ENCODE measurements at places on chromosomes 4 and X.

- DNase-seq: no peak
Measured at GRCh38 chrX:22462959-22463358, 190.2 kb downstream of the CBLL2 start.

- no peak for DNase-seq
Measured at GRCh38 chr4:150491132-150492049, 90.6 kb upstream of the MAB21L2 start.

GRCh38 chr4:182385897-182386296, 142.7 kb downstream of the TENM3 start:
- DNase-seq: no peak

DNA sequence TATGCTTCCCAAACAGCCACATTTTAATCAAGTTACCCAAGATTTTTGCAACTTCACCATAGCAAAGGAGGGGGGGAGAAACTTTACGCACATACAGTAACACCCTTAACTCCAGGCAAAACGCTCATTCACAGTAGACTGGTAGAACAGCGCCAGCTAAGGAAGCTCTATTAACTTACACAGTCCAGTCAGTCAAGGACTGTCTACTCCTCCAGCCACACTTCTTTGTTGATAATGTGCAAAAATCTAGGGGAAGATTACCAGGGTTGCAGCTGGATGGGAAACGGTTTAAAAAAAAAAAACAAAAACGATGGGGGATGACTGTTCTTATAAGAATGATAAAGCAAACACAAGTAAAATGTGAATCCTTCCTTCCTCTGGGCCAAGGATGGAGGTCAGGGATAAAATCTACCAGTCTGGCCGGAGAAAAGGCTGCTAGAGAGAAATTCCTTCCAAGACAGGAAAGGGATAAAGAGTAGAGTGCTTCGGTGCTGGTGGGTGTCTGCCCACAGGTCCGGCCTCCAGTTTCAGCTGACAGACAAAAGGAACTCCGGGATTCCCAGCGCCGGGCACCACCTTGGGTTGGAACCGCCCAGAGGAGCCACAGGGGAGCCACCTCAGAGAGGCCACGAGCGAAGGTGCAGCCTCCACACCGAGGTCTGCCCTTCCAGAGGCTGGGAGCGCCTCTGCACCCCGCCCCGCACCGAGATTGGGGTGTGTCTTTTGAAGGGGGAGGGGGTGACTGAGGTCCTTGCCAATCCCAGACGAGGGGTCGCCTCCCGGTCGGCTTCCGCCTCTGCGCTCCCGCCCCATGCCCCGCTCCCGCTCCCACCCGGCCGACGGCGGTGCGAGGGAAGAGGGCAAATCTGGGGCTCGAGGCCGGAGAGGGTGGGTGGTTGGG, 811 bp downstream of the ANKRD50 start:
- DNase-seq: peak; percentile 1

DNA sequence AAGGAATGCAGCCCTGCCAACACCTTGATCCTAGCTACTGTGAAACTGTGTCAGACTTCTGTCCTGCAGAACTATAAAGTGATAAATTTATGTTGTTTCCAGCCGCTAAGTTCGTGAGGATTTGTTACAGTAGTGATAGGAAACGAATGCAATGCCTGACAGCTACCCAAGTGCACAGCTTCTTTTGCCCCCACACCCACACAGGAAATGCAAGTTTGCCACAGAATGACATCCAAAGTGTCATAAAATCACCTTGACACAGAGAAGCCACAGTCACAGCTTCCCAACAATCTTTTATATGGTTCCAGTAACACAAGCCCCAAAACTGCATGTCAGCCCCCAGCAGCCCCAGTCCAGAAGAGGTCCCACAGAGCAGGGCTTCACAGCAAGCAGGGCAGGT, 216.9 kb upstream of the S100G start:
- no peak for DNase-seq

DNA sequence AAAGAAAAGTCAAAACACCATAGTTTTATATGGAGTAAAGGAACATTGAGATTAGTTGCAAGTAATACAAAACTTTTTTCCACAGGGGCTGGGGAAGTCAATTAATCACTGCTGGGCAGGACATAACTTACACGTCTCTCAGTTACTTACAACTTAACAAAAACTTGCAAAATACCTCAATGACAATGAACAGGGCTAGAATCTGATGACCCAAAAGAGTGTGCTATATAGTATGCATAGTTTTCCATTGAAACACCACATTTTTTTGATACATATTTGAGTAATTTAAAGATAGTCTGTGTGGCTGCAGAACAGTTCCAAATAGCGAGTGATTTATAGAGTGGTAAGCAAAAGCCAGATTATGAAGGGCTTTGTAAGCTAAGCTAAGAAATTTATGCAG, 172.3 kb upstream of the TRPC5 start:
- DNase-seq: no peak

- DNase-seq: no peak
Measured at GRCh38 chr4:117893207-117893606, 141.1 kb upstream of the NDST3 start.

GRCh38 chr4:112994732-112995464, 54.6 kb upstream of the ANK2 start:
- DNase-seq: no peak

GRCh38 chrX:108527724-108528123, 88.1 kb downstream of the COL4A5 start:
- no peak for DNase-seq

DNA sequence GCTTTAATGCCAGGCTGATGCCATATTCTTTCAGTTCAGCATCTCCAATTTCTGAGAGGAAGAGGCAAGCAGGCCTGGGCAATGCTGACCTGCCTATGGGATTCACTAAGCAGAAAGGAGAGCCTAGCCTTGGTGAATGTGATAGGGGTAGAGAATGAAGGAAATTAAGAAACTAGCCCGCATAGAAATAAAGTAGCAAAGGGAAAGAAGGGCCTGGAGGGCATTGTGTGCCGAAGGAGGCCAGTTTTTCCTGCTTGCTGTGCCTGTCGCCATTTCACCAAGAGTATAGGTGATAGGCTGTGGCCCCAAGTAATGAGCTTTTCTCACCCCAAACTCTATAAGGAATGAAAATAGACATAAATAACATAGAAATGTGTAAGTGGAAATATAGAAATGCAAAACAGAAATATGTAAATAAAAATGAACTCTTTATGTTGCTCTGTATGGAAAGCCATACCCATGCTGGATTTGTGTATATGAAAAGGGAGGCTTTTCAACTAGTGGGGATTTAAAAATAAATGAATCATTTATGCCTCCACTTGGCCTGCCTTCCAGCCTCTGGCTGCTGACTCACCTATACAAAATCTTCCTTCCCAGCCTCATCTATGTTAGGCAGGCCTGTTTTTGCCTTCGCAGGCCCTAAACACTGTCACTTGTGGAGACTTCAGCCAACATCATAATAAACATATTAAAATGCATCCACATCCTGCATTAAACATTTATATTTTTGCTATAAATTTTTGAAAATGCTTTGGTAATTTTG, 5.1 kb upstream of the OCRL start:
- no peak for DNase-seq

DNA sequence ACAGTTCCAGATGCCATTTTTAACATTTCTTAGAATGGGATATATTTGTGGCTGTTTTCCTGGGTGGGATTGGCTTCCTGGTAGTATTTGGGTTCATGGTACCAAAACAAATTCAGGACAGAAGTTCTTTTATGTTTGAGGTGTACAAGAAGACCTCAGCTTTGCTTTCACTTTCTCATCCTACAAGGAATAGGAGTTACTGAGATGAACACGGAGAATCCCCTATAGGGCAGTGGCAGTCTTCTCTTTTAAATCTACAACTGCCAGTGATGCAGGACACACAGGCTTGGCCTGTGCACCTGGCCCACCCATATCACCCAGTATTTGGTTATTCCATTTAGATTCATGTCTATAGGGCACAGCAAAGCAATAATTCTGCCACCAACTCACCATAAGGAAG, 35.2 kb downstream of the SLC10A7 start:
- no peak for DNase-seq

DNA sequence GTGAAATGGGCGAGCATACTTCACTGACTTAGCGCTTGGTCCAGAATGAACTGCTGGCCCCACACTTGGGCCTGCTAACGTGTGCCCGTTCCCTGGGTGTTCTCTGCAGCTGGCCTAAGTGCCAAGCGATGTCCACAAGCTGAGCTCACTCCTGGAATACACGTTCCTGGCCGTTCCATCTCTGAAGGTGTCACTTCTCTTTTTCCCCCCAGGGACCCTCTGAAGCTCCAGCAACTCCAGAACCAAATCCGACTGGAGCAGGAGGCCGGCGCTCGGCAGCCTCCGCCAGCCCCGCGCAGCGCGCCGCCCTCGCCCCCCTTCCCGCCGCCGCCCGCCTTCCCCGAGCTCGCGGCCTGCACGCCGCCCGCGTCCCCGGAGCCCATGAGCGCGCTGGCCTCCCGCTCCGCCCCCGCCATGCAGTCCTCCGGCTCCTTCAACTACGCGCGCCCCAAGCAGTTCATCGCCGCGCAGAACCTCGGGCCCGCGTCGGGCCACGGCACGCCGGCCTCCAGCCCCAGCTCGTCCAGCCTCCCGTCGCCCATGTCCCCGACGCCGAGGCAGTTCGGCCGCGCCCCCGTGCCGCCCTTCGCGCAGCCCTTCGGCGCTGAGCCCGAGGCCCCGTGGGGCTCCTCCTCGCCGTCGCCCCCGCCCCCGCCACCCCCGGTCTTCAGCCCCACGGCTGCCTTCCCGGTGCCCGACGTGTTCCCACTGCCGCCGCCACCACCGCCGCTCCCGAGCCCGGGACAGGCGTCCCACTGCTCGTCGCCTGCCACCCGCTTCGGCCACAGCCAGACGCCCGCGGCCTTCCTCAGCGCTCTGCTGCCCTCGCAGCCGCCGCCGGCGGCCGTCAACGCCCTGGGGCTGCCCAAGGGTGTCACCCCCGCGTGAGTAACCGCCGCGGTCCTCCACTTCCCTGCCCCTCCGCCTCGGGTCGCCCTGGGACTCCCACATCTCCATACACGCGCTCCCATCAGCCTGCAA, 132.3 kb downstream of the CBR4 start:
- DNase-seq: no peak

GRCh38 chrX:32995427-32995826, 215.9 kb downstream of the DMD start:
- no peak for DNase-seq

DNA sequence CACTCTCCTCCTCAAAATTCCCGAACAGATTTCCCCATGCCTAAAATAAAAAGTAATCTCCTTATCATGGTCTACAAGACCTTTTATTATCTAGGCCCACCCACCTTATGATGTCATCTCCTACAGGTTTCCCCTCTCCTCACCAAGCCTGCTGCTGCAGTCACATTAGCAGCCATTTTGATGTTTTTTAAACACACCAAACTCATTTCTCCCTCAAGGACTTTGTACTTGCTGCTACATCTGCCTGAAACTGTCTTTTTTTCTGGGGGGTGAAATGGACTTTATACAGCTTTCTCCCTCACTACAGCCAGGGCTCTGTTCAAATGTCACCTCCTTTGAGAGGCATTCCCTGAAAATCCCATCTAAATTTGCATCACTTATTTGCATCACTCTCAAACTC, 90.2 kb upstream of the TAB3 start:
- no peak for DNase-seq

DNA sequence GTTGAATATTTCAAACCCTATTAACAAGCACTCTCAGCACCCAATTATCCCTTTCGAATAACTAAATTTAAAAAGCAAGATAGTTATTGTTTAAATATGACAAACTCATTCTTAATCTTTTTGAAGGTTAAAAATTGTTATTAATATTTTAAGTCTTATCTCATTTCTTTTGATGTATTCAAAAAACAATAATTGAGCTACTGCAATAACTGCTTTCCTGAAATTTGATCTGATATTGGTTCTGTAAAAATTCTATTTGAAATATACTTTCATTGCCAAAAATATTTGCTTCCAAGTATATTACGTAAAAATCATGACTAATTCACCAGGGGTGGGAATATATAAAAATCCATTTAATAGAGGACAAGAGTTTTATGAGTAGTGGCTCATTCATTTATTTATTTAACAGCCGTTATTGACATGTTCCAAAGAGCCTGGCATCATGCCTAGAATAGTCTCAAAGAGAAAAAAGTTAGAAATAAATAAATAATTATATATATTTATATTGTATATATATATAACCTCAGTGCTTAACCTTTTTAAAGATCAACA, 34.4 kb downstream of the GLRA3 start:
- DNase-seq: no peak

- no peak for DNase-seq
Measured at GRCh38 chr4:8238515-8239053, 31.0 kb upstream of the HTRA3 start.

DNA sequence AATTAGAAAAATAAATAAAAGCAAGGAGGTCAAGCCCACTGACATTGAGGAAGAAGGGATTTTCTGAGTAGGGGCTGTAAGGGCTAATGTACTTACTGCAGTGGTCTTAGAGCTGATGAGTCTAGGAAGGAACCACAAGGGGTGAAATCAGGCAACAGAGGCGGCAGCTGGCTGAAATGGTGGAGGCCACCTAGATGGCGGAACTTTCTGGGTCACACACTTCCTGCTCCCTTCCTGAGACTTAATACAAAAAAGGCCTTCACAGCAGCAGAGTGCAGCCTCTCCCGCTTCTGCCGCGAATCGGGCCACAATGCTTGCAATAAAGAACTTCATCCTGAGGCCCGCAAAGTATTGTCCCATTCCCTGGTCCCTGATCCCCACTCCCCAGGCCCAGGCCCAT, 15.4 kb downstream of the SNX12 start:
- DNase-seq: no peak

GRCh38 chrX:45714866-45715265, 514.2 kb upstream of the DIPK2B start:
- DNase-seq: no peak

GRCh38 chr4:125482822-125483221, 168.1 kb downstream of the FAT4 start:
- DNase-seq: no peak

GRCh38 chr4:138772366-138772765, 243.2 kb upstream of the NOCT start:
- DNase-seq: no peak

DNA sequence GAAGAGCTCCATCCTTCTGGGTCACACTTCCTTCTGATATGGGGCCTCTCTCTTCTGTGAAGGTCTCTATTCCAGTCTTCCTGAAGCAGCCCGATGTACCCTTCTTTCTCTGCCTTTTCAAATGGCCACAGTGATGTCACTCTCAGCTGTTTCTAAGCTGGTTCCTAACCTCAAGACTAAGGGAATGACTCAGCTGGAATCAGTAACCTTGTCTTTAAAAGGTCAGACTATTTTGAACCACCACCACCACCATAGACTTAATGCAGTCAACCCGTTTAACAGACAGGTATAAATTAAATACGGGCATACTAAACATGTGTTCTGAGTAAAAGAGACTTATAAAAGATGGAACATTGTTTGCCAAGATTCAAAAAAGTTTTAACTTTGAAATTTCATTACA, 121.0 kb downstream of the PPA2 start:
- no peak for DNase-seq

DNA sequence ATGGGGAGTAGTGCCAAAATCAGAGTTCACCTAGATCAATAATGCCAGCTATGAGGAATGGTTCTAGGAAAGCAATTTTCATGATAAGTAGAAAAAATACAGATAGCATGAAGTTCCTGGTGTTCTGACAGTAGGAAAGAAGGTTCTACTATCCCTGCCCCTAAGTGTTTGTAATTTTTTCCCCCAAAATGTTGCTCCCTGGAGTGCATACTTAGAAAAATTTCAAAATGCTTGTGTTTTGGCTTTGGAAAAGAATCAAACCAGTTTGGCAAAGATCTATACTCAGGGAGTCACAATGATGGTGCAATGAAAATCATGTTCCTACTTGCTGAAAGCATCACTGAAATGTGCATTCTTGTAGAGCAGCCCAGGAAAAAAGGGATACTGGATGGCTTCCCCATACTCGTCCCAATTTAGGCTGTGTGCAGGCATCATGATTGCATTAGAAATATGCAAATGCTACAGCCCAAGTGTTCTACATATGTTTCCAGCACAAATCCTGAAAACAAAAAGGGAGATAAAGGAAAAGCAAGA, 74.7 kb downstream of the LPAR4 start:
- DNase-seq: no peak

Measured in stimulated activated CD4-positive, alpha-beta T cell treated with anti-CD3 and anti-CD28 coated beads, TNF-alpha, amount 100 ng/mL, for 4 hours (primary cell).